ENCODE measurements at places on chromosomes 6 and 20.
A peak's percentile ranks its signal among the peaks of the same experiment; 100 is the strongest.

GRCh38 chr20:42567409-42567808 lies 622.3 kb downstream of the PTPRT start:
- no peak for DNase-seq

DNA sequence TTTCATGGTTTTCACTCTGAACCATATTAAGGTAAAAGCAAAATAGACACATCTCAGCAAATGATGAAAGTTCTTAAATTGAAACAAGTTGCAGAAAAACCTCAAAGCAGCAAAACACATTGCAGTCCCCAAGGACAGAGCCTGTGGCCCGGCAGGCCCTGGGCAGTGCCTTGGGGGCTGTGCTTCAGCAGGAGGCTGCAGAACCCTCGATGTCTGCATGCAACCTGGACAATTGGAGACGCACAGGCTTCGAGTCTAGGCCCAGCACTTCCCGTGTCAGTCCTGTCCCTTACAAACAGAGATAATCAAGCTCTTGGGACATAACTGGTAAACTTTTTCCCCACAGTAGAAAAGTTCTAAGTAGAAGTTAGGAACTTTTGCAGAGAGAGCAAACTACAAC lies 9.2 kb downstream of the PYGB start:
- no peak for DNase-seq

- DNase-seq, result no peak
Measured at GRCh38 chr6:3222506-3223038, 4.9 kb downstream of the TUBB2B start.

DNA sequence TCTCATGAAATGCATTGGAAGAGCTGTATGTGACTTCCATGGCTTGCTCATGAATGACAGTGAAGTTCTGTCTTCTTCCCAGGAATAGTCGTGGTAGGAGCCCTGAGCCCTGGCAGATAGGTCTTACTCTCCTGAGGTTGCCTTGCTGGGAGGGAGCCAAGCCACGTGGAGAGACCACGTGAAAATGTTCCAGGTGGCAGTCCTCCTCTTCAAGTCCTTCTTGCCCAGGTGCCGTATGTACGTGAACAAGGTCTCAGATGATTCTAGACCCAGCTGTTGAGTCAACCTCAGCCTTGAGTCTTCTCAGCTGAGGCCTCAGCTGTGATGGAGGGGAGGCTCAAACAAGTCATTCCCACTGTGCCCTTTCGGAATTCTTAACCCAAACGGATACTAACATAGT lies 192.4 kb upstream of the PRDM1 start:
- DNase-seq, result no peak

DNA sequence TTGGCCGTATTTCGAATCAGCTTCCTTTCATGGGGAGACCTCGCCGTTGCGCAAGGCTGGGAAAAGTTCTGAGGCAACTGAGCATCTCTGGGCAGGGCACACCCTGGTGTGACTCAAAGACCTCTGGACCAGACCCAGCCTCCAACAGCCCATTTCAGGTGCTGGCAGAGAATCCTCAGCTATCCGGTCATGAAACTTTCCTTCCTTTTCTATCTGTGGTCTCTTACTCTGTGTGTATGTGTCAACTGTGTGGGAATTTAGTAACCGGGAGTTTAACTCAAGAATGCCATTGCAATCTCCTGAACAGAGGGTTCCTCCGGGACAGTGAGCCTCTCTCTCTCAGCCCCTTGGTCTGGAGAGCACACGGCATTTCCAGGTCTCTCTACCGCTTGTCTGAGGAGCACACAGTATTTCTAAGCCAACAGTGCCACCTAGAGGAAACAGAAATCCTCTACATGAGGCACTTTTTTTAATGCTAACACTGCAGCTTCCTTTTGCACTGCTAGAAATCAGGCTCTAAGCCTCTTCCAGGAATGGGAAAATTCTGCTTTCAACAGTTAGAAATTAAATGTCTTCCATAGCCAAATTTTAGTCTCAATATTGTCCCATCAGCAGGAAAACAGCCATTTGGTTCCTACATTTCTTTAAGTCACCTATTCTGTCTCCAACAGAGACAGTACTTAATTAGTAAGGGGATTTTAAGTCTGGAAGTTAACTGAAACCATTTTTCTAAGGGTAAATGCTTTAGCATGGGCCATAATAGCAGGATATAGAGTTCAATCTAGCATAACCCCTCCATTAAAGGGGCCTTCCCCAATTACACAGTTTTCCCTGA lies 32.7 kb downstream of the PLN start:
- peak; percentile 86 for DNase-seq

DNA sequence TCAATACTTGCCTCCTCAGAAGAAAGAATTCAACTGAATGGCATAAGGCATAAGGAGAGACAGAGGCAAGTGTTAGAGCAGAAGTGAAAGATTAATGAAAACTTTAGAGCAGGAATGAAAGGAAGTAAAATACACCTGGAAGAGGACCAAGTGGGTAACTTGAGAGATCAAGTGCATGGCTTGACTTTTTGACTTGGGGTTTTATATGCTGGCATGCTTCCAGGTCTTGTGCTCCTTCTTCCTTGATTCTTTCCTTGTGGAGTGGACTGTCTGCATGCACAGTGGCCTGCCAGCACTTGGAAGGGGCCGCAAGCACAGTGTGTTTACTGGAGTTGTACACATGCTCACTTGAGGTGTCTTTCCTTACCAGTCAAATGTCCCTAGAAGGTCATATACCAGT lies 222.1 kb upstream of the UFL1 start:
- DNase-seq, result no peak

GRCh38 chr6:27562027-27562410 lies 89.1 kb upstream of the ZNF184 start:
- no peak for DNase-seq

DNA sequence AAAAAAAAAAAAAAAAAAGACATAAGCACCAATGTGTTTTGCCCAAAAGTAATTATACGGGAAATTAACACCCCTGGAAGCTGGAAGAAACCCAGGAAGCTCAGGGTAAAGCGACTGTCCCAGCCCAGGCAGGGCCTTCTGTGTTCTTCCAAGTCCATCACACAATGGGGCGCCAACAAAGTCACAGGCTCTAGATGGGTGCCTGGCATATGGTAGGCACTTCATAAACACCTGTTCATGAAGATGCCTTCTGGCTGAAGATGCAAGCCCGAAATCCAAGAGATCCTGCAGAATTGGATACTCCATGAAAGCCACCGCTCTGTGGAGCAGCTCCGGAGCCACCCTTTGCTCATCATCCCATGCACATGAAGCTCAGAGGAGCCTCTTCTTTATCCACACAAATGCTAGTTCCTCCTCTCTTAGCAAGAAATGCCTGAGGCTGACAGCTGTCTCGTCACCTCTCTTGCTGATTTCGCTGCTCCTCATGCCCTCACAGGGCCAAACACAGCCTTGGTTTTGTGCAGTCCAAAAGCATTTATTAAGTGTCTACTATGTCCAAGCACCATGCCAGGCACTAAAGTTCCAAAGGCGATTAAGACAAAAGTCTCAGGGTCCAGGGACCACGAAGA lies 76.6 kb downstream of the TRERF1 start:
- DNase-seq, result no peak

DNA sequence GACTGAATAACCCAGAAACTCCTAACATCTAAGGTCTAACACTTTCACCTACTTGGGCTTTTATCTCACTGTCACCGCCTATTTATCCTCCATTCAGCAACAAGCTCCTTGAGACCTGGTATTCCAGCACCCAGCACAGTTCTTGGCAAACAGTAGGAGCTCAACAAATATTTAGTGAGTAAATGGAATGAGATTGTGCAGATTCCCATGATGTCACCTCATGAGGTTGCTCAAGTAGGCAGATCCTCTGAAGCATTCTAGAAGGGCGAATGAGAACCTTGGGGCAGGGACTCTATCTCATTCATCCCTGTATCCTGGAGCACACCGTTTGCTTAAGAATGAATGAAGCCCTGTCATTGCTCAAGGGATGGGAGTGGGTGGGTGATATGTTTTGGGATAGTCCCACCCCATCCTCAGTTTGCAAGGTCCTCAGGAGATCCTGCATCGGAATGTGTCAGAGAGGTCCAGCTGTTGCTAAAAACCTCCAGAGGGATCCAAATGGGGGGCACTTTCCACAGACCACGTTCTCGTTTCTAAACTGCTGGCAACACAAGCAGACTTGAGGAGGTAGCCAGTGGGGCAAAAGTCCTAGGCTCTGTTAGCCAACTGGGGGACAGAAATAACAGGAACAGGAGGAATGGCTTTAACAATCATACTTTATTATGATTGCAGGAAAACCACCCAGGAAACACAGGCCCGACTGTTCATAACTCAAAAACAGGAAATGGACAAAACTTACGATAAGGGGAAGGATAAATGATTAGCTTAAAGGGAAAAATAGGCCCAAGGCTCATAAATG lies 42.0 kb downstream of the EDN1 start:
- no peak for DNase-seq

- DNase-seq, result peak; percentile 40
Measured at GRCh38 chr6:105135056-105135455, 44.8 kb downstream of the POPDC3 start.

DNA sequence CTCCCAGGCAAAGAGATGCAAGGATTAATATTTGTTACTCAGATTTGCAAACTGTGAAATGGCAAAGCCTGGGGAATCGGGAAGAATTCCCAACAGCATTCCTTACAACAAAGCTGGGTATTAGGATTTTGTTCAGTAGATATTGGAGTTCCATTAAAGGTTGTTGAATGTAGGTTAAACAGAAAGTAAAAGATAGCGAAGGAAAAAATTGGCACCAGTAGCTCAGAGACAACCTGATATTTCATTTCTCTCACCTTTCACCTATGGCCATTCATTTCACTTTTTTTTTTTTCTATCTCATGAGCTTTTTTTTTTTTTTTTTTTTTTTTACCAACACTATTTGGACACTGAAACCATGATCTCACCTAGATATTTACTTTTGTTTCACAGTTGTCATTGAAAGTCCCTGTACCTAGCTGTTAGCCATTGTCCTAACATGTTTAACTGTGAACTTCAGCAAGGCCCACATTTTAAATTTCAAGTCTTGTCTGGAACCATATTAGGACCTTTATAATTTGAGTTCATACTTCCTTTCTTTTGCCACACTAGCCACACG lies 552.5 kb downstream of the HAO1 start:
- DNase-seq, result no peak

DNA sequence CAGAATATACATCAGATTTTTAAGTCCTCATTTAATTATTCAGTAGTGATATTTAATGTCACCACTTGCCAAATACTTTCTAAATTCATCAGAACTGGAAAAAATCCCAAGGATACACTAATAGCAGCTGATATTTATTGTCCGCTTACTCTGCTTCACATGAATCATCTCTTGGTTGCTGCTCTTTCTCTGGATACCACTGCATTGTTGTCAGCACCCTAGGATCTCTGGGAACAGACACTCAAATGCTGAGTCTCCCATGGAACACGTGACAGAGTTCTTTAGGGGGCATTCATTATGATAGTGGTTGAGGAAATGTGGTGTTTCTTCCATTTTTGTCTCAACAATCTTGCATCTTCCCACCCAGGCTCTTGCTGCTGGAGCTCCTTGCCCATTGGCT lies 318.0 kb downstream of the RFPL4B start:
- no peak for DNase-seq
